Stomach (tissue), 19 donors: ENCODE measurements at places on chromosomes 16 and 17. TPM values are rescaled to one million over a fixed set of nuclear protein-coding genes. Genes with fewer than 3 reads are reported as not detected.

The SLC47A2 gene
- not detected for polyA plus RNA-seq

The RNF222 gene
- polyA plus RNA-seq = not detected

The NOTUM gene
- 3.8 TPM for polyA plus RNA-seq

- DNase-seq = peak; percentile 85
These were observed 7.5 kb downstream of the MARCHF10 start for GRCh38 chr17:62800585-62800984.

GRCh38 chr17:12021623-12022140, 1.0 kb downstream of the MAP2K4 start:
- DNase-seq = no peak

GRCh38 chr17:2343421-2343820, 6.1 kb downstream of the SGSM2 start:
- no peak for DNase-seq

GRCh38 chr17:69485901-69486643, 71.6 kb downstream of the MAP2K6 start:
- no peak for DNase-seq

DNA sequence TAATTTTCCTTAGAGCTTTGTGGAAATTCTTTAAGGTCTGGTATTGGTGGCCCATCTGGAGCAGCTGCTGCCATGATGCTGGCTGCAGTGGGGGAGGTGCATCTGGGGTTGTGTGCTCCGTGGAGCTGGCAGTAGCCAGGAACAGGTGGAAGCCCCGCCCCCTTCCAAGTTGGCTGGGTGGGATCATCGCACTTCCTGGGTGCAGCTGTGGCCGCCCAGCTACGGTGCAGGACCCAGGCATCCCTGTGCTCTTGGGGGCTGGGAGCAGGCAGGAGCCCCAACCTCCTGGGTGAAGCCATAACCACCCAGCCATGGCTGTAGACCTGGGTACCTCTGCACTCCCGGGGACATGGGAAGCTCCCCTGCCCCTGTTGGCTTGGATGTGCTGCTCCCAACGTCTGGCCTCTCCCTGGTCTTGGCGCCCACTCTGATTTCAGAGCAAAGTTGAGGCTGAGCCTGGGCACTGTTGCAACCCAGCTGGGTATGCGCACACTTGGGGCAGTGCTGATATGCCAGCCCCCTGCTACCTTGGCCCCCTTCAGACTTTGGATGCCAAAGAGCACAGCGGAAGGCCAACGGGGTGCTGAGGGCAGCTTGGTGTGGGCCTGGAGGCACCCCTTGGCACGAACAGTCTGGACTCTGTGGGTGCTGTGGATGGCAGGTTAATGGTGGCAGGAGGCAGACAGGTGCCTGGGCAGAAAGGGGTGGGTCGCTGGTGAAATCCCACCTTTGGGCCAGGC, 145.2 kb downstream of the MYO1D start:
- no peak for DNase-seq

GRCh38 chr16:73161977-73162376, 114.0 kb upstream of the ZFHX3 start:
- DNase-seq = no peak

GRCh38 chr17:79083191-79083971, 8.8 kb downstream of the ENGASE start:
- no peak for DNase-seq

GRCh38 chr16:60641067-60641665, 1395.1 kb downstream of the CDH8 start:
- DNase-seq = no peak

GRCh38 chr17:78670850-78671725, 93.9 kb upstream of the DNAH17 start:
- DNase-seq = no peak

- no peak for DNase-seq
These were observed 65.9 kb downstream of the SCNN1B start for GRCh38 chr16:23367988-23368387.

- no peak for DNase-seq
These were observed 230.6 kb downstream of the C16orf95 start for GRCh38 chr16:87086575-87086974.

- no peak for DNase-seq
These were observed 1265.1 kb downstream of the CDH8 start for GRCh38 chr16:60771138-60771537.

DNA sequence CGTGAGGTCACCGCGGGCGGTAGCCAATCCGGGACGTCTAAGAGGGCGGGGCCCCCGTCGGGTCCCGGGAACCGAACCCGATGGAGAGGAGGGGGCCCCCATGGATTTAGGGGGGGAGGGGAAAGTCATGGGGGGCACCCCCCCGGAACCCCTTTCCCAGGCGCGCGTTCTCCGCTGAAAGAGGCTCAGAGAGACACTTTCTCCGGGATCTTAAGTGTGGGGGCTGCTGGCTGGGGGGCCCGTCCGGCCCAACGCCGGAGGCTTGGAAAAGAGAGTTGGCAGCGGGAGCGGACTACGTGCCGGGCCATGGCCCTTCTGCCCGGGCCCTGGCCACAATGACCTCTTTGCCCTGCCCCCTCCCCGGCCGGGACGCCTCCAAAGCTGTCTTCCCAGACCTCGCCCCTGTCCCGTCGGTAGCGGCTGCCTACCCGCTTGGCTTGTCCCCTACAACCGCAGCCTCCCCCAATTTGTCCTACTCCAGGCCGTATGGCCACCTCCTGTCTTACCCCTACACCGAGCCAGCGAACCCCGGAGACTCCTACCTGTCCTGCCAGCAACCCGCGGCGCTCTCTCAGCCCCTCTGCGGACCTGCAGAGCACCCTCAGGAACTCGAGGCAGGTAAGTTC, at the start of gene DLX4:
DLX4 (plus strand) TSS at position 57 of the 626 bp plus-strand sequence; CDS start at position 336, 279 bp downstream.
- no peak for DNase-seq

GRCh38 chr17:64064331-64064730, 43.9 kb upstream of the ICAM2 start:
- DNase-seq = peak; percentile 80
